ENCODE measurements at places on chromosomes 1 and 21.

DNA sequence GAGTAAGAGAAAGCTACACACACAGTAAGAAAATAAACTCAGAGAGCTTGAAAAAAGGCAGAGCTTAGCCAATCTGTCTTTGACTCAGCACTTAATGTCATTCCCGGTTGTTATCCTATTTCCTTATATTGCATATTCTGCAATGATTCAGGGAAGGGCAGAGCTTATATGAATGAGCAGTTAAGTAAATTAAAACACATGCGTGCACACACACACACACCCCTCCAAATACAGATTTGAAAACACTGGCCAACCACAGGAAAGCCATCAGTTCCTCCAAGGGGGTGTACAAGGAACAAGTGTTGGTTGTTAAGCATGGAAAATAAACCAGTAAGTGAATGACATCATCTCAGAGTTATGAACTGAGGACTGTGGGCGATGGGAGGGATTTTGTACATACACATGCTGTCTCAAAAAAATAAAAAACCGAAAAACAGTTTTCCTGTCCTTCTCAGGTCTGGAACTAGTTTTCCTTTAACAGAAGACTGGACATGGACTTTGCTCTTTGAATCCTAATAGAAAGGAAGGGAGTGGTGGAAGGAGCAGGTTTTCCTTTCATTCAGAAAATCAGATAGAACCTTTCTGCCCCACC is 1.0 kb downstream of the IQGAP3 start:
- no peak for DNase-seq

- DNase-seq, result no peak
Observed at GRCh38 chr1:205514211-205515142, 10.0 kb downstream of the CDK18 start.

DNA sequence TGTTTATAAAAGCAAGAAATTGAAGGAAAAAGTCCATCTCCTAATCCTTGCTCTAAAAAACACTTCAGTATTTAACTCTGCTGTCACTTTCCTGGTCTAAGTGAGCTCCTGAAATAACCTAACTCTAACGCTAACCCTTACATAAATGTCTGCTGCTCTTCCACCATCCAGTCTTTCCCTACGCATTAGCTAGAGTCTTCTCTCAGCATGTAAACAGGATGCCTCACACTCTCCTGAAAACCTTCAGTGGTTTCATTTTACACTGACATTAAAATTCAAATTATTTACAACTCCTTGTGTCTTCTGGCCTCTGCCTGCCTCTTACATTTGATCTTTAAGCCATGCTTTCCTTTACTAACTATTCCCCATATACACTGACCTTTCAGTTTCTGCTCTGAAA is 697.6 kb upstream of the CXADR start:
- DNase-seq, result no peak

GRCh38 chr21:37647781-37648180 is 268.5 kb downstream of the KCNJ6 start:
- no peak for DNase-seq

GRCh38 chr21:45282283-45283034 is 5.2 kb downstream of the POFUT2 start:
- DNase-seq, result no peak

DNA sequence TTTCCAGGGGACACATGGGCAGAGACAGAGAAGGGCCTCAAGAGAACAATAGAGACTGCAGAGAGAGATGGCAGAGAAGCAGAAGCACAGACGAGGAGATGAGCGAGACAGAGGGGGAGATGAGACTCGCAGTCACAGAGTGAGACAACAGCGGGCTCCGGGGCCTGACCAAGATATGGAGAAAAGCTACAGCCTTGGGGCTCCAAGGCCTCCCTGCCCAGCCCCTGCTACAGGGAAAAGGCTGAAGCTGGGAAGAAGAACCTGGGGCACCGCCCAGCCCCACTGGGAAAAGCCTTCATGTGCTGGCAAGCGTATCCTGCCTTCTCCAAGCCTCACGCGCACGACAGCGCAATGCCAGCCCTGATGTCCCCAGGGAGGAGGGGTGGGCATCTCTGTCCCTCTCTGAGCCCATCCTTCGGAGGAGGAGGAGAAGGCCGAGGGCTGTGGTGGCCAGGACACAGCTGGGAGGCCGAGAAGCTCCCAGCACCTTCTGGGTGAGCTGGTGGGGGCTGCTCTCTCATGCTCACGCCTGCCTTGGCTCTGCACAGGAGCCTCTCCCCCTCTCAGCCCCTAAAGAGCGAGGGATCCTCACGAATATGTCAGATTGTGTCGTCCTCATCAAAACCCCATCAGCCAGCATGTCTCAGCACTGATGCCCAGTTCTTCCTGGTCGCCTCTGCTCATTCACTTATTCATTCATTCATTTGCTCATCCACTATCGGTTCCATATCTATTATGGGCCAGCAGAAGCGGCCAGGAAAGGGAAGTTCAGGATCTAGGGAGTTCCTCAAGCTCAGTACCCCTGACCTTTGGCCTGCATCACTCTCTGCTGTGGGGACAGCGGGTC is 56.6 kb downstream of the ACOT7 start:
- no peak for DNase-seq

GRCh38 chr1:24586970-24587820 is 31.3 kb downstream of the NCMAP start:
- no peak for DNase-seq

GRCh38 chr1:183195142-183195574 is 9.1 kb downstream of the LAMC2 start:
- no peak for DNase-seq

DNA sequence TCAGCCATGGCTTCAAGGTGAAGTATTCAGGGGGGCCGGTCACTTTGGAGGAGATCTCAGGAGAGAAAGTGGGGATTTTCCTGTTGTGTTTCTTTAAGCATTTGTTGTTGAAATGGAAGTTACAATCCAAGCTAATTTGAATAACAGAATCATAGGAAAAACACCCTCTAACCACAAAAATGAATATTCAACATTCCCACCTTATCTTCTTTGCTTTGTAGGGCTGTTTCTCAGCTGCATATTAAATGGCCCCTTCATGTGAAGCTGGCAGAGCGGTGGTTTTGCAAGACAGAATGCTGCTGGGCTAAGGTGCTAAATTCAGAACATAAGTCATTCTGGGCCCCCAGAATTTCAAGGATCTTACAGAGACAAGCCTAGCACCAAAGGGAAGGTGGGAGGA is 279.0 kb downstream of the RRAGC start:
- no peak for DNase-seq

DNA sequence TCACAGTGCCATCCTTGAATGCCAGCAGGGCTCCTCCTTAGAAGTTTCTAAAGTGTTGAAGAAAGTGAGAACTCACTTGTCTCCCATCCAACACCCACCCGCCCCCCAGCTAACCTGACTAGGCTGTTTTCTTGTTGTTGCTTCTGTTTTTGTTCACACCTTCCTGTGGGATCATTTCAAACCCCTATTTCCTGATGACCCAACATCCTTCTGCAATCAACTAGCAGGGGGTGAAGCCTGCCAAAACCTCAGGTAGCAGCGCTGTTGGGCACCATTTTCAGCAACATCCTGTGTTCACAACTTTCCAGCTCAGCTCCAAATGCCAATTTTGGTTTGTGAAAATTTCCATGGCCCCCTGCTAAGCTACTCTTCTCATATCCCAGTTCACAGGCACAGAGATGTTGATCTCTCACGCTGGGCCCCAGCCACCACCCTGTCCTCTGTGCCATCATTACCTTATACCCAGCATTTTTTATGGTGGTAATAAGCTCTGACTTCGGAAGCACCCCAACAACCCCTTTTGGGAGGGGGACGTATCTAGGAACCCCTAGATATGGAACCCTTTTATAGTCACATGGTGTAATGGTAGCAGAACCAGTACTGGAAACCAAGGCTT is 41.4 kb downstream of the CDC7 start:
- DNase-seq, result no peak

- no peak for DNase-seq
Observed at GRCh38 chr1:47755101-47755990, 241.8 kb downstream of the TRABD2B start.

GRCh38 chr21:16794950-16795349 is 717.9 kb upstream of the CXADR start:
- no peak for DNase-seq

DNA sequence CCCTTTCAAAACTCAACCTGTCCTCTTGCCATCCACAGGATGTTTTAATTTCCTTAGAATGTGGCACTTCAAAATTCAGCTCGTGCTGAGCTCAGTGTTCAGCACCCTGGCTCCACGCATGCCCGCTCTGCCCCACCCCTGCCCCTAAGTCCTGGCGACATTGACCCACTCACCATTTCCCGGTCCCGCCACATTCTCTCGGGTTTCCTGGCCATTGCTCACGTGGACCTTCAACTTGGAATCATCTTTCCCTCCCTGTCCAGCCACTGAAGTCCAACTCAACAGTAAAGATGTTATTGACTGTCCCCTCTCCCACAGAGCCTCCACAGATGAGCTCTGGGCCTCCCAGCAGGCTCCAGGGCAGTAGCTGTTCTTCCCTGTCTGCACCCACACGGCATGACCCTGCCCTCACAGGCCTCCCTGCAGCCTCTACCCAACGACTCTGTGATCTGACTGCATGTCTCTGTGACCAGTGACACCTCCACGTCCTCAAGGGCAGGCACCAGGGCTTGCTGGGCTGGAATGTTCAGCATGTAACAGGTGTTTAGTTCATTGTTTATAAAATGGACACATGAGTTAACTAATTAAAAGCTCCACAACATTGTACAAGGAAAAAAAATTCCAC is 53.8 kb downstream of the ITPKB start:
- DNase-seq, result no peak

- DNase-seq, result no peak
Observed at GRCh38 chr1:85202092-85202863, 1.5 kb upstream of the SYDE2 start.

- DNase-seq, result no peak
Observed at GRCh38 chr1:51444096-51444495, 75.0 kb downstream of the EPS15 start.

DNA sequence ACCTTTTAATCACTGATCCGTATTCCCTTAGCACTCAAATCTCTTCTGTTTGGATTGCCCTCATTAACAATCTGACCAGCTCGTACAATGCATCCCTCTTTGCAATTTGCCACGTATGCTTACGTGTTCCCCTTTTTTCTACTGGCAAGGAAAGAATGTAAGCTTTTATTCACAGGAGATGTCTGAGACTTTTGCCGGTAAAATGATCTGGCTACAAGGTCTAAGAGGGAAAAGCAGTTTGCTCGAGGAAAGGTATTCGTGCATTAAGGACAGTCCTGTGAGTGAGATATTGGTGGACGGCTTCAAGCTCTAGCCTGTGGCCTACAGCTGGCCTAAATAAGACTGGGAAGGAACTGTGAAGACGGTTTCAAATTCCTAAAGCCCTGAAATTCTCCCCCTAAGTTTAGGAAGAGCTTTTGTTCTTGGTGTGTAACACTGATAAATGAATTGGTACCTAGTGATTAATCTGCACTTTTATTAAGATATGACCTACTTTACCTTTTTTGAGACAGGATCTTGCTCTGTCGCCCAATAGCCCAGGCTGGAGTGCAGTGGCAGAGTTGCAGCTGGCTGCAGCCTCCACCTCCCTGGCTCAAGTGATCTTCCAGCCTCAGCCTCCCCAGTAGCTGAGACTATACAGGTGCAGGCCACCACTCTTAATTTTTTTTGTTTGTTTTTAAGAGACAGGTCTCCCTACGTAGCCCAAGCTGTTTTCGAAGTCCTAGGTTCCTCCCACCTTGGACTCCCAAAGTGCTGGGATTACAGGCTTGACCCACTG is 895 bp upstream of the UBR4 start:
- DNase-seq, result no peak

GRCh38 chr1:164637461-164638375 is 78.7 kb downstream of the PBX1 start:
- no peak for DNase-seq

GRCh38 chr21:36783612-36784374 is 84.9 kb downstream of the SIM2 start:
- no peak for DNase-seq

Measured in C1 segment of cervical spinal cord (tissue), 14 donors.